ENCODE measurements at places on chromosomes 4 and X. TPM values are rescaled to one million over a fixed set of nuclear protein-coding genes. Genes with fewer than 3 reads are reported as not detected.

DNA sequence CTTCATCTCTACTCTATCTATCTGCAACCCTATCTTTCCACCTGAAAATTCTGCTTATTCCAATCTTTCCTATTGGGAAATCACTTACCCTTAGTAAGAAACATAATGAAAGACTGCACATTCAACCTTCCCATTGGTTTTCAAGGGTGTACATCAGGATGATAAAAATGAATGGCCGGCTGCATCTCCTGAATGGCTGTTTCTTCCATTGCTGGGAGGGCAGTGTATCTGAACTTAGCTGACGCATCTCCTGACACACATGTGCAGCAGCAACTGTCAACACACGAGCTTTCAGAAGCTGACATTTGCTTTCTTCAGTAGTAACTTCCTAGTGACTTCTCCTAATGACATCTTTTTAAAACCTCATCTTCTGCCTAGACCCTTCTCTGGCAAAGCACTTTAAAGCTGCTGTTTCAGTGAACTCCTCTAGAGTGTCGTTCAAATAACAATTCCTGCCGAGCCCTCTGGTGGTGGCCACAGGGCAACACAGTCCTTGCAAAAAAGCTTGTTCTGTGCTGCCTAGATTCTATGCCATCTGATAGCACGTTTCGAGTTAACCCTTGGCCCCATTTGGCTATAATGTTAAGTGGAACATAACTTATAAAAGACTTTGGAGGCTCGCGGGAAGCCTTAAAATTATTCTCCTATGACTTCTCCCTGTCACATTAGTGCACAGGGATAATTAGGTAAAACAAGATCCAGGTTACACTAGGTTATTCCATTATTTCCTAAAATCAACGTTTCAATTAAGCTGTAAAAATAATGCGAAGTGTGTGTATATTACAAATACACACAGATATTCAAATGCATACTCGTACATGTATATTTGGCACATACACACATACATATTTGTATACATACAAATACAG, 2340.7 kb downstream of the PCDH7 start:
- no peaks in the 10 kb centered on the region for H3K27me3 ChIP-seq
- no peak overlapping the region for H3K27ac ChIP-seq
- H3K36me3 ChIP-seq: no peaks in the 10 kb centered on the region
- no peak overlapping the region for H3K4me3 ChIP-seq
- H3K4me1 ChIP-seq: no peaks in the 10 kb centered on the region
- no peak for DNase-seq

Gene PPEF2
- polyA plus RNA-seq: not detected

Gene TMEM33
- polyA plus RNA-seq: 20.7 TPM

DNA sequence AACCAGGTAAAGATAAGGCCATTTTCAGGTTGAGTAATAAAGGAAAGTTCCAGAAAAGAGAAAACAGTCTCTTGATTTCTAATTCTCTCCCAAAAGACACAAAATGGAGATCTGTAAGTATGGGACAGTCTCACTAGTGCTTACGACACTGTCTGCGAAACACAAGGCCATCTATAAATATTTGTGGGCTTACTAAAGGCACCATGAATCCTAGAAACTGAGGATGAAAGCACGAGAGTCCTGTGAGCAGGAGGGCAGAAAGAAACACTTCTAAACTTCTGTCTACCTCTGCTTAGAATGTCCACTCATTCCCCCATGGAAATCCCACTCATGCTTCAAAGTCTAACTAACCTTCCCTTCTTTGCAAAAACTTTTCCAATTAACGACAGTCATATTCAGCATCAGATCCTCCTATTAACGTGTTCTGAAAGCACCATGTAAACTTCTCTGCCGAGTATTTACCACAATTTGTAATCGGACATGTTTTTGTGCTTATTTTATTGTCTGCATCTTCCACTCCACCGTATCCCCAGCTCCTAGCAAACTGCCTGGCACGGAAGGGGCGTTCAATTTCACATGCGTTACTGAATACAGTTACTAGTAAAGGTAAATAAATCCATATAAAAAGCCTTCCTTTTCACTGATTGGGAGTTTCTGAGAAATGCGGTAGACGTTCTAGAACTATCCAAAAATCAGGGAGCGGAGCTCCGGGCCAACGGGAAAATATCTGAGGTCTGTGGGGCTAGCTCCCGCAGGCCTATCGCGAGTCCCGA, 665 bp downstream of the PSMD10 start:
- H3K4me3 ChIP-seq: peak overlapping the region; percentile 85
- H3K36me3 ChIP-seq: no peaks in the 10 kb centered on the region
- H3K4me1 ChIP-seq: no peaks in the 10 kb centered on the region
- H3K27me3 ChIP-seq: no peaks in the 10 kb centered on the region

DNA sequence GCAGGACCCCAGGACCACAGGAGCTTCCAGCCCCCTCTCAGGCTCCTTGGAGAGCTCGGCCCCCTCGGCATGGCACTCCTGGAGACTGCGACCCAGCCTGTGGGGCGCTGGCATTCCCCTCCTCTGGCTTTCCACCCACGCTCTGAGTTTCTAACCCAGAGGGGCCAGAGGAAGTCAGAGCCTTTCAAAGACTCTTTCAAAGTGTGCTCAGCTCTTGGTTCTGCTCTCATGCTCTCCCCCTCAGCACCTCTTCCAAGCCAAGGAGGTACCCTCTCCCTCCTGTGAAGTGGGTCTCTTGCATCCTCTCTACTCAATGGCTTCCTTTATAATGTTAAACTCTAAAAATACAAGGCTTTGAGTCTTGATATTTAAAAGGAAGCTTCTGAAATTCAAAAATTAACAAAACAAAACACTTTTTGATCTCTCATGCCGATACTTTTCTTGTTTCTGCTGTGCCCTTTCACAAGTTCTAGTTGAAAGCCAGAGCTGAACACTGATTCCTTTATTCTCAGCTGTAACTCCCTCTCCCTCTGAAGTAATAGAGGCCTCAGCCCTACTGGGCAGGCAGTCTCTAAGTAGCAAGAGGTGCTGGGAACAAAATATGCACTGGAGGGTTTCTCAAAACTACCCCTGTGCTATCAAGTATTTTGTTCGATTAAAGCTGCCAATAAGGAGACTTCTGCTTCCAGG, 82.8 kb downstream of the NAT8L start:
- peak overlapping the region; percentile 47 for H3K27ac ChIP-seq
- peak; percentile 26 for DNase-seq
- peaks cover 22% of the 10 kb centered on the region for H3K4me1 ChIP-seq
- H3K27me3 ChIP-seq: no peaks in the 10 kb centered on the region
- no peaks in the 10 kb centered on the region for H3K36me3 ChIP-seq
- H3K4me3 ChIP-seq: no peak overlapping the region

- H3K4me3 ChIP-seq: no peak overlapping the region
- H3K27ac ChIP-seq: no peak overlapping the region
- H3K4me1 ChIP-seq: no peaks in the 10 kb centered on the region
- H3K36me3 ChIP-seq: no peaks in the 10 kb centered on the region
Measured at GRCh38 chrX:71056867-71057266, 11.3 kb downstream of the SNX12 start.

GRCh38 chr4:119526786-119527550, 101.6 kb downstream of the PDE5A start:
- no peak for DNase-seq
- no peaks in the 10 kb centered on the region for H3K27me3 ChIP-seq
- H3K4me1 ChIP-seq: no peaks in the 10 kb centered on the region
- H3K27ac ChIP-seq: no peak overlapping the region
- no peaks in the 10 kb centered on the region for H3K36me3 ChIP-seq

Gene RAB39B
- polyA plus RNA-seq: 8.3 TPM

Gene RASSF6
- polyA plus RNA-seq: 0.20 TPM
